ENCODE measurements at places on chromosomes 4 and X.

DNA sequence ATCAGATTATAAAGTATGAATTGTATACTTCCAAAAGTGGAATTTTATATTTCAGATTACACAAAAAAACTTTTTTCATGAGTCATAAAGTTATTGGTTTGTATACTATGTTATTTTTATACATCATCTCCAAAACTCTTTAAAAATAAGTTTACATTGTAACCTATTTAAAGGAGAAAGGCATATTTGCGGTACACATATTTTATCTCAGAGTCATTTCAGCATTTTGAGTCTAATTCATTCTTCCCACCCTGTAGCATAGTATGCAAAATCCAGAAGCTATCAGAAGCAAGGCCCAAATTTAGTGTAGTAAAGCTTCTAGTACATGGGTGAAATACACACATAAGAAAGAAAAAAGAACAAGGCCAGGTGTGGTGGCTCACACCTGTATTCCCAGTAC, 80.3 kb downstream of the AWAT2 start:
- no peak for DNase-seq

GRCh38 chr4:46390355-46391058, 579 bp upstream of the GABRA2 start:
- DNase-seq, result no peak

GRCh38 chrX:111103246-111103645, 7.3 kb downstream of the PAK3 start:
- no peak for DNase-seq

- DNase-seq, result no peak
Observed at GRCh38 chr4:76892001-76892400, 5.9 kb downstream of the SOWAHB start.

DNA sequence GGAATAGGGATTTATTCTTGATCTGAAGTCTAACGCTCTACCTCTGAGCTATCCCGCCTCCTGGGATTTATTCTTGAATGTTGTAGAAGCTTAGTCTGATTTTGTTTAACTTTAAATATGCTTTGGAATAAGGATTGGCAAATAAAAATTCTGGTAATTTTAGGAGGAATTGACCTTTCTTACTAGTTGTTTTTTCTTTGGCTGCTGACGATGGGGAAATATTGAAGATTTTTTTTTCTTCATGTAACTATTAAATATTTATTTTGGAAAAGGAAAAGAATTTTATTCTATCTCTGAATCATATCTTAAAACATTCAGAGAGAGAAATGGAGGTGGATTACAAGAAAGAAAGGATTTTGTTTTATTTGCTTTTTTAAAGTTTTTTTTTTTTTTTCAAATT, 122.9 kb downstream of the PDLIM5 start:
- DNase-seq, result no peak
